Activated T-cell treated with anti-CD3 and anti-CD28 coated beads for 24 hours (primary cell): ENCODE measurements at places on chromosomes 3 and 15.
A peak's percentile ranks its signal among the peaks of the same experiment; 100 is the strongest.

DNA sequence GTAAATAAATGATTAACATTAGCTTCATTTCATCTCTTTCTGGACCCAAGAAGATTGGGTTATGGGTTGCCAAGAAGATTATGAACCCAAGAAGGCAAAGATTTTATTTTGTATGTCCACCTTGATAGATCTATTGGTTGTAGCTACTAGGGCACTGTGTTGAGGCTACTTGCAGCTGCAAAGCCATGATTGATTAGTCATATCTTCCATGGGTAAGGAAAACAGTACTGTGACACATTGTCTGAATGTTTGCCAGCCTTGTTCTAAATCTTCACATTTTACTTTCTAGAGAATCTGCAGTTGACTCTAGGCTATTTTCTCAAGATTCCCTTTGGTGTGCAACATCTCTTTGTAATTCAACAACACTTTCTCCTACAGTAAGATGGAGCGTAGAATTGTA, 229.2 kb upstream of the KCNH8 start:
- DNase-seq, result no peak

- DNase-seq, result no peak
These were observed 37.7 kb downstream of the ZIC4 start for GRCh38 chr3:147368561-147369221.

GRCh38 chr15:70533931-70534742, 229.2 kb downstream of the UACA start:
- DNase-seq, result no peak

DNA sequence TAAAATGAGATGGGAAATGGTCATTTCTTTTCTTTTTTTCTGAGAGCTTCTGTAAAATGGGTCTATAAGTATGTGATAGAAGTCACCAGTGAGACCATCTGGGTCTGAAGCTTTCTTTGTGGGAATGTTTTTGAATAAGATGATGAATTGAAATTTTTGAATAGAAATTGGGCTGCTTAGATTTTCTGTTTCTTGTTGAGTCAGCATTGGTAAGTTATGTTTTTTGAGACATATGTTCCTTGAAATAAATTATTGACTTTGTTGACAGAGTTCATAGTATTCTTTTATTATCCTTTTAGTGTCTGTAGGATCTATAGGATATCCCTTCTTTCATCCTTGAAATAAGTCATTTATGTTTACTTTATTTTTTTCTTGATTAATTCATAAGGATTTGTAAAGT, 208.1 kb downstream of the OPA1 start:
- DNase-seq, result no peak

- no peak for DNase-seq
These were observed 248.1 kb downstream of the CNTN3 start for GRCh38 chr3:74366331-74366730.

DNA sequence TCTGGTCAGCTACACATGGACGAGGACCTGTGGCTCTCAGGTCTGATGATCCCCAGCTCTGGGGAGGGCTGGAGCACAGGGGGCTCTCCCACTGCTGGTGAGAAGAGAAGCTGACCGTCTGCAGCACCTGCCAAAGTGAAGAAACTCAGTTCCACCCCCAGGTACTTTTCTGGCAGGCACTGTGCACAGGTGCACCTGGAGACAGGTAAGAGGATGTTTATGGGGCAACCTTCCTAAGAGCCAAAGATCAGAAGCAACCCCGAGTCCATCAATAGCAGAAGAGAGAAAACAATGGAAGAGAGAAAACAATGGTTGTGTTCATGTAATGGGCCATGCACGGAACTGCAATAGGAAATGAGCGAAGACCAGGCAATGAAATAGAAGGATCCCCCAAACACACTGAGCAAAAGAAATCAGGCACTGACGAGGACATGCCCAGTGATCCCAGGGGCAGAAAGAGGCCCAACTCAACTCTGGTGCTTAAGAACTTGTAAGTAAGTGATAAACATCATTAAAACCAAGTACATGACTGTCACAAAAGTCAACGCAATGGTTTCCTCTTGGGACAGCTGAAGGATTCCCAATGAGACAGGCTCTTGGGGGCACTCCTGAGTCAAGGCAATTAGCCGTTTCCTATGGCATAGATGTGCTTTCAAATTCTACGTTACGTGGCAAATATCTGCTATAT, 95.0 kb upstream of the ALDH1A3 start:
- no peak for DNase-seq

- no peak for DNase-seq
These were observed 102.5 kb upstream of the COL6A5 start for GRCh38 chr3:130242850-130243569.

GRCh38 chr15:91787198-91787597, 66.3 kb upstream of the SLCO3A1 start:
- DNase-seq, result no peak

- no peak for DNase-seq
These were observed 22.5 kb upstream of the ROPN1 start for GRCh38 chr3:124014366-124014942.

DNA sequence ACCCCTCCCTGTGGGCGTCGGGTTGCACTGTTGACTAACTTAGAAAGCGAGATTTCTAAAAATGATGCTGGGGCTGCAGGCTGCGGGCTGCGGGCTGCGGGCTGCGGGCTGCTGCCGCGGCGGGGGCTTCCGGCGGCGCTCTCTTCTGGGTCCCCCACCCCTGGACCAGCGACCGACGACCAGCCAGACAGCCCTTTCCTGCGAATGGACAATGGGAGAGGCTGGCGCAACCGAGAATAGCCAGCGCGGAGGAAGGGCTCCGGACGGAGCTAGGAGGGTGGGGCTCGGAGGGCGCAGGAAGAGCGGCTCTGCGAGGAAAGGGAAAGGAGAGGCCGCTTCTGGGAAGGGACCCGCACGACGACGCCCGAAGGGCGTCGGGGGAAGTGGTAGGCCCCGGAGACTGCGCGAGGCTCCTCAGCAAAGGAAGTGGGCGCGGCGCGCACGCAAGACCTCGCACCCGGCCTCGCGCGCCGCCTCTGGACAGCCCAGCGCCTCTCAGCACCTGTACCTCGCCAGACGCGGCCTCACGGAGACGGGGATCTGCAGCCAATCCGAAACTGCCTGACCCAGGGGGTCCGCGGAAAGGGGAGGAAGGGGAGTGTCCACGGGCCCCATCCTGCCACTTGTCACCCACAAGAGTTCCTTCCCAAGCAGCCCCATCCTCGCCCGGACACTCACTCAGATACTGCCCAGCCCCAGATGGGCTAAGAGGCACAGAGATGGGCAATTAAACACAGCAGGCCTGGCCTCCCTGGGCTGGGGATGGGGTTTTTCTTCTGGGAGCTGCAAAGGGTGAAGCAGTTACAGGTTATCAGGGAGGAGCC, 70.7 kb downstream of the SLC12A8 start:
- DNase-seq, result peak; percentile 58

DNA sequence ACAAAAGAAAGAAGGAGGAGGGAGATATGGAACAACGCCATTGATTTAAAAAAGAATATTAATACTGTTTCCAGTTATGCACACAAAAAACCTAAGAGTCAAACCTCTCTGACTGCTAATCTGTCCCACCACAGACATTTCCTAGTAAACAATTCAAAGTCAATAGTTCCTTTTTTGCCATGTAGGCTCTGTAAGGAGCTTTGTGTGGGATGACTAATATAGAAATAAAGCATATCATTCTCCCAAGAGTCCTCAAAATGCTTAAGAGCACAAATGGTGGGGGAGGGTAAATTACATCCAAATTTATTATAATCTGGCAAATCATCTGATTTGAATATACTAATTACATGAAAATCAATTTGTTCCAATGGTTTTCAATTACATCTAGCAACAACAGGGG, 155.9 kb upstream of the CNTN4 start:
- DNase-seq, result no peak

DNA sequence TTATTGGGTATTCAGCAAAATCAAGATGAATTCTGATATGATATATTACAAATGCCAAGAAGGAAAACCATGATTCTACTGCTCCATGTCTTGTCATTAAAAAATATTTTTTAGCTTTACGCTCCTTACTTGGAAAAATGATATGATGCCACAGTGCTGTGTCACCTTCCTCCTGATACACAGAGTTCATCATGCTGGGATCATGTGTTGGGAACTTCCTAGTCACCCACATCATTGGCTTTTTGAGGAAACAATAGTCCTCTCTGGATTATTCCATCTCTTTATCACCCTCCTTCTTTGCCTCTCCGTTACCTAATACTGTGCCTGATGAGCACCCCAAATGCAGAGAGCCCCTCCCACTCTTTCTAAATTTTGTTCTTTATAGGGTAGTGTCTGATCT, 94.3 kb upstream of the PFN2 start:
- no peak for DNase-seq

- no peak for DNase-seq
These were observed 394.1 kb downstream of the SOX2 start for GRCh38 chr3:182105875-182106274.

- DNase-seq, result no peak
These were observed 400.2 kb upstream of the TBL1XR1 start for GRCh38 chr3:177597311-177598096.

- DNase-seq, result no peak
These were observed 41.5 kb downstream of the MUC4 start for GRCh38 chr3:195770081-195770840.

- no peak for DNase-seq
These were observed 452.0 kb upstream of the MCTP2 start for GRCh38 chr15:93779341-93779740.

- no peak for DNase-seq
These were observed 8.5 kb upstream of the IREB2 start for GRCh38 chr15:78429477-78429876.

DNA sequence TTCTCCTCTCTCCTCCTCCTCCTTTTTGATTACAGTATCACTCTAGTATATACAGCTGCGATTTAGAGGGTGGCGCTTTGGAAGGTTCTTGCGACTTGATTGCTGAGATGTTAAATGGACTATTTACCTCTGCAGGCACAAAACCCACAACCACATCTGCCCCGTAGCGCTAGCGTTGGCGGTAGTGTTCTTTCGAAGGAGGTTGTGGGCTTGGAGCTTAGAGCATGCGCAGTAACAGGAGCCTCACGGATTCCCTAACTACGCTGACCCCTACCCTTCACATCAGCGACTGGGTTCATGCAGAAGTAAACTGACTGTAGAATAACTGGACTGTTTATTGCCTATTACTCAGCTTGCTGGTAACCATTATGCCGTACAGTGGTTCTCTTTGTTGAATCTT, 58.0 kb downstream of the CGGBP1 start:
- no peak for DNase-seq

DNA sequence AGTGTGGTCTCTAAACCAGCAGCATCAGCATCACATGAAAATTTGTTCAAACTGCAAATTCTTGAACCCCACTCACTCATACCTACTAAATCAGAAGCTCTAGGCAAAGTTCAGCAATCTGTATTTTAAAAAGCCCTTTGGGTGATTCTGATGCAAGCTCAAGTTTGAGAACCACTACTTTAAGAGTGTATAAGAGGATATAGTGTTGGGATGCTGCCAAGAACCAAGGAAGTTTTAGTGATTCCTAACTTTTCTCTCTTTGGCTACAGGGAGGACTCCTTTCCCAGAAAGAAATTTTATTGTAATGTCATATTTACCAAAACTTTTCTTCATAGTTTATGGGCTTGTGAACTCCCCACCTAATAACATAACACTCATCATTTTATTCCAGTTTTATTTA, 422.2 kb downstream of the TBC1D5 start:
- DNase-seq, result no peak

- DNase-seq, result no peak
These were observed 65.0 kb downstream of the EXOG start for GRCh38 chr3:38560996-38561717.

DNA sequence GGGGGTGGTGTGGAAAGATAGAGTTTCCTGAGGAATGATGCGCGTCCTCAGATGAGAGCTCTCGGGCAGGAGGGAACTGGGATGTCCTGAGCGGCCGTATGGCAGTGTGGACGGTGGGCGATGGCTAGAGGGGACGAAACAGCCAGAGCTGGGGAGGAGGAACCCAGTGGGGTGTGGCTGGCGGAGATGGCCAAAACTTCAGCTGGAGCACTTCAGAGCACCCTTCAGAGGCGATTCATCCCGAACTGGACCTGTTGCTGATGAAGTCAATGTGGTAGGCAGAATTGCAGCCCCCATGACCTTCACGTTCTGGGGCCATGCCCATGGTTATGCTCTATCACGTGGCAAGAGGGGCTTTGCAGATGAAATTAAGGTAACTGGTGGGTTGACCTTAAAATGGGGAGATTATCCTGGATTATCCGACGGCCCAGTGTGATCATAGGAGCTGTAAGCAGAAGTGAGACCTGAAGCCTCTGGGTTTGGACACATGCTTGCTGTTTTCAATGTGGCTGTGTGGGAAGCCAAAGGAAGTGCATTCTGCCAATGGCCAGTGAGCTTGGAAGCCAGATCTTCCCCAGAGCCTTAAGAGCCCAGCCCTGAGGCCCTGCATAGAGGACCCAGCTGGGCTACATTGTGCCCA, 52.3 kb downstream of the ATP1B3 start:
- no peak for DNase-seq

DNA sequence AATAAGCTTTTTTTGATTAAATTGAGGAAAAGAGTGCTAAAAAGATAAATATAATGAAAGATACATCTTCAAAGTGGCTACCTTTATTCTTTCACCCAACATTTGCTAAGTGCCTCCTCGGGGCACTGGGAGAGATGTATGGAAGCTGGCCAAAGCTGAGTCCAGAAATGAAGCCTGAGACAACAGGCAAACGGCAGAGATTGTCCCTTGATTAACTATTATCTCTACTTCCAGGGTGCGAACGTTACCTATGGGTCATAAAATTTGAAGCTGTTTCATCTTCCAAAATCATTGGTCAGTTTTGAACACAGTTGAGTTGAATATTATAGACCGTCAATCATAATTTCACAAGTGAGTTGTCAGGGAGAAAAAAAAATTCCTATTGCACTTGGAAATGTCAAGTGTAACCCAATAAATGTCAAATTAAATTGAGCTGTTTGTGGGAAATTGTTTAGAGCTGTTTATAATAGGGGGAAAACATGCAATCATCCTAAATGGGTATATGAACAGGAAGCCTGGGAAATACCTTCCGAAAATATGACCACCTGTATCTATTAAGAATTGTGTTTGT, 73.9 kb downstream of the SUCLG2 start:
- no peak for DNase-seq

- DNase-seq, result no peak
These were observed 40.8 kb downstream of the CHST14 start for GRCh38 chr15:40511472-40512133.

GRCh38 chr3:23129817-23130216, 73.3 kb upstream of the UBE2E2 start:
- no peak for DNase-seq

DNA sequence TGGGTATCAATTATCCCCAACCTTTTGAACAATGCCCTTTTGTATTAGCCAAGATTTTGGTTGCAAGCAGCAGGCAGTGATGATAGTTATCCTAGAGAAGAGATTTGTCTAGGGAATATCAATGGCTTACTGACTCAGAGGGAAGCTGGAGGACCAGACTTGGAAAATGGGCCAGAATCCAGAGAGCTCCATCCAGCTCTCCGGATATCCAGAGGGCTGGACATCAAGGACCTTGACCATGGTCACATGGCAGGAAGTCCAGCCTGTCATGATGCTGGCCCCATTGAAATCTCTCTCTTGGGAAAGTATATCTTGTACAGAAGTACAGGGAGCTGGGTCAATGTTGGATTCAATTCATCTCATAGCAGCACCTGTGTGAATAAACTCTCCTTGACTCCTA, 148.5 kb upstream of the PDZRN3 start:
- DNase-seq, result no peak

- DNase-seq, result no peak
These were observed 117.0 kb downstream of the SMAD6 start for GRCh38 chr15:66819084-66819483.
